ENCODE measurements at places on chromosomes 11 and 22.

GRCh38 chr22:27113211-27113635, 455.8 kb downstream of the MIAT start:
- no peak for DNase-seq

GRCh38 chr22:39254789-39255298, 10.1 kb upstream of the PDGFB start:
- DNase-seq, result no peak

DNA sequence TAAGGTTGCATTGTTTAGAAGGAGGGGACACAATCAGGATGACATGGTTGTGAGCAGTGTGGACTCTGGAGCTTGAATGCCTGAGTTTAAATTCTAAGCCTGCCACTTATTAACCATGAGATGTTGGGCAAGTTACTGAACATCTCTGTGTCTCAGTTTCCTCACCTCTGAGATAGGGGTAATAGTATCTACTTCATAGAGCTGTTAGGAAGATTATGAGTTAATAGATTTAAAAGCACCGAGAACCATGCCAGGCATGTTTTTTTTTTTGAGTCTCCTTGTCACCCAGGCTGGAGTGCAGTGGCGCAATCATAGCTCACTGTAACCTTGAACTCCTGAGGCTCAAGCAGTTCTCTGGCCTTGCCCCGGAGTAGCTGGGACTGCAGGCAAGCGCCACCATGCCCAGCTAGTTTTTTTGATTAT, 33.3 kb downstream of the ST14 start:
- DNase-seq, result no peak

GRCh38 chr11:86932924-86933875, 22.0 kb downstream of the FZD4 start:
- no peak for DNase-seq

- DNase-seq, result no peak
Observed at GRCh38 chr11:84129961-84130576, 843.9 kb upstream of the CCDC90B start.

Measured in stimulated activated CD4-positive, alpha-beta T cell treated with anti-CD3 and anti-CD28 coated beads, Interleukin-1b, Interleukin-23, amount 100 ng/mL, for 1 hour (primary cell).